Stimulated activated CD8-positive, alpha-beta memory T cell treated with anti-CD3 and anti-CD28 coated beads, Interleukin-4, amount 100 ng/mL, for 1 hour (primary cell): ENCODE measurements at places on chromosomes 11 and 22.

DNA sequence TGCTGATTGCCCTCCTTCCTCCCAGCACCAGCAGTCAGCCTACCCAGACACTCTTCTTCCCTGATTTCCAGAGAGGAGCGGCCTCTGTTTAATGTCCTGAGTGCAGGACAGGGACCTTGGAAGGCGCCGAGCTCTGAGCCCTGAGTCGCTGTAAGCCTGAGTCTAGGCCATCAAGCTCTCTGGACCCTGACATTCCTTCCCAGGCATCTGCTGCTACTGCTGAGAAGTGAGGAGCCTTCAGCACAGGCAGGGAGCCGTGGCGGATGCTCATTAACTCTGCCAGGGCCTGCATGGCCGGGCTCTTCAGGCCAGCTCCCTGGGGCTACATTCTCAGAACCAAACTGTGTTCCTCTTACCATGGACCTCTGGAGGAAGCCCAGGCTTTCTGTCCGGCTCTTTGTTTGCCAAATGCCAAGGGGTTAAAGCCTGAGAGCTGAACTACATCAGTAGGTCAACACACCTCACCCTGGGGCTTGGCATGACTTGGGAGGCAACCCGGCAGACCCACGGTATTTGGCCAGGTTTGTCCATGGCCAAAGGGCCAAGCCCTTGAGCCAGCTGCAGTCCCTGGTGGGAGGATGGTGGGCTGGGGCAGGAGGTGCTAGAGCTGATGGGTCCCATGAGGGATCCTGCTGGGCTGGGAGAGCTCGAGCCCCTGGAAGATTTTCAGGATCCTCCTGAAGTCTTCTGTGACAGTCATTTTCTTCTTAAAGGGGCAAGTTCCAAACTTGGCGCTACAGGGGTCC, 721.4 kb downstream of the BRD1 start:
- no peak for DNase-seq

GRCh38 chr22:50610581-50610980, 10.0 kb downstream of the MAPK8IP2 start:
- no peak for DNase-seq

DNA sequence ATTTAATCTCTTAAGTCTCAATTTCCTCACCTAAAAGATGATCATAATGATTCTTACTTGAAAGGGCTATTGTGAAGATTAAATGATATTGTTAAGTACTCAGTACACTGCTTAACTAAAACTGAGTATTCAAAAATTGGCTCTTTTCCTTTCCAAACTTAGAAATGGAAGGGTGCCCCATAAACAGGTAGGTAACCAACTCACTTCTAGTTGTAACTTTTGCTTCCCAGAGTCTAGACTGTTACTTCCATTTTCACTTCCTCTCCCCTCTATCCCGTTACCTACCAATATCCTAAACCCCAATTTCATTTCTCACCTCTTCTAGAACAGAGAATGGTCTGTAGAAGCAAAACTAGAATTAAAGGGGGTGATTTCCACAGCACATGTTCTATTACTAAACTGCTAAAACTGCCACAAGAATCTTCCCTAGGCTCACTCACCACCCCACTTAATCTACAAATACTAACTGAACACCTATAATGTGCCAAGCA, 50.0 kb downstream of the RRAS2 start:
- no peak for DNase-seq

- no peak for DNase-seq
Measured at GRCh38 chr22:50676661-50677492, 4.3 kb downstream of the SHANK3 start.

DNA sequence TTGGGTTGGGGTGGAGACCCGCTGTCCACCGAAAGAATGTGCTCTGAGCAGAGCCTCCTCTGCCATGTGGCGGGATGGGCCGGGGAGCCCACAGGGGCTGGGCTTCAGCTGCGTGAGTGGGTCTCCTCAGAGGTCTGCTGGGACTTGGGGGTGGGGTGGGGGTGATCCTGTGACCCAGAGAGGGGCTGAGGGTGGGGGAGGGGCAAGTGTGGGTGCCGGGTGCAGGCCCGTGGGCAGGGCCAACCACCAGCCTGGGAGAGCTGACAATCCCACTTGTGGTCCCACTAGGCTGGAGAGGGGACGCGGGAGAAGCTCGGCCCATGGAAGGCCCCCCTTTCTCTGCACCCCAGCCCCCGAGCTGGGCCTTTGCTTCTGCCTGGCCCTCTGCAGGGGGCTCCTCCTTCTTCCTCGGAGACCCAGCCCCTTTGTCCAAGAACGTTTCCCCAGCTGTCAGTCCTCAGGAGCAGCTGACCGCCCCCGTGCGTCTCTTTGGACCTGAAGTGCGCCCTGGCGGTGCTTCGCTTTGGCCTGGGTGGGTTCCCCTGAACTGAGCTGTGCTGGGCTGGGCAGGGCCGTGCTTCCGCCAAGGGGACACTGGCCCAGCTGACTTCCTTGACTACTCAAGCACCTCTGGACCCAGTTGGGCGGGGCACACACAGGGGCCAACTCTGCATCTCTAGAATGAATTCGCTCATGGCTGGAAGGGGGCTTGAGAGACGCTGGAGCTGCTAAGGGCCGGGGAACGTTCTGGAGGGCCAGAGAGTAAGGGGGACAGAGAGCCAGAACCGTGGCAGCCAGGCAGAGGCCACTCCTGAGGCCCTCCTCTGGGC, 30.2 kb downstream of the OSBPL5 start:
- DNase-seq: no peak

DNA sequence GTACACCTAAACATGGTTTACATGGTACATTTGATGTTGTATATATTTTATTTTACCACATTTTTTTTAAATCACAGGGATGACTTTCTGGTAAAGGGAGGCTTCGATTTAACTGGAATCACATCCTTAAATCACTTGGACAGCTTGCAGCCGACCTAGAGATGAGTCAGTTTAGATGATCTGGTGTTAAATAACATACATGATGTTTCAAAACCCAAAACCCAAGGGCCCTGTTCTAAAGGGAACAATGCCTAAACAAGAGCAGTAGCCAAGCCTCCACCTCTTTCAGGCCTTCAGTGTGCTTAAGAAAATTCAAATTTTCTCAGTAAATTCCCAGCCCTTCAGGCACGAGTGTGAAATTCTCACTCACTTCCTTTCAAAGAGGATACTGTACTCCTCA, 108.8 kb downstream of the WT1 start:
- DNase-seq: no peak

DNA sequence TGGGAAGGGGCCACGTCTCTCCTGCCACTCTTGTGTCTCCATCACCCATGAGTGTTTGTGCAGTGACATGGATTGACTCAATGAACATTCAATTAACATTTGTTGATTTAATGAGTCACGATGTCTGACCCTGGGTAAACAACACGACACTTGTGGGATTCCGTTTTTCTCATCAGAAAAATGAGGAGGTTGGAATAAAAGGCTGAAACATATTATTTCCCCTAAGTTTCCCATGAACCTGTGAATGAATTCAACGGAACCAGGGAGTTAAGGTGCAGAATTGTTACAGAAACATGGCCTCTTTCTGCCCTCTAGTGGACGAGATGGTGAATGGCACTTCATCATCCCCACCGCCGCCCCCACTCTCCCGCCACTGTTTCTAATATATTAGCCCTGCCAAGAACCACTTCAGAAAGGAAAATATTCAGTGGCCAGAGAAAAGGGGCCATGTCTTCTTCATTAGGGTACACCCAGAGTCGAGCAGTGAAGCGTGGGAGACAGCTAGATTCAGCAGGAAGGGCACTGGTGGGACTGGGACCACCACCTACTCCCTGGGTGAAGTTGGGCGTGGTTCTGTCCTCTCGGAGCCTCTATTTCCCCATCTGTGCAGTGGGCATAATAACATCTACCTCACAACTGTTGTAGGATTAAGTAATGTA, 46.3 kb upstream of the SYT13 start:
- no peak for DNase-seq

DNA sequence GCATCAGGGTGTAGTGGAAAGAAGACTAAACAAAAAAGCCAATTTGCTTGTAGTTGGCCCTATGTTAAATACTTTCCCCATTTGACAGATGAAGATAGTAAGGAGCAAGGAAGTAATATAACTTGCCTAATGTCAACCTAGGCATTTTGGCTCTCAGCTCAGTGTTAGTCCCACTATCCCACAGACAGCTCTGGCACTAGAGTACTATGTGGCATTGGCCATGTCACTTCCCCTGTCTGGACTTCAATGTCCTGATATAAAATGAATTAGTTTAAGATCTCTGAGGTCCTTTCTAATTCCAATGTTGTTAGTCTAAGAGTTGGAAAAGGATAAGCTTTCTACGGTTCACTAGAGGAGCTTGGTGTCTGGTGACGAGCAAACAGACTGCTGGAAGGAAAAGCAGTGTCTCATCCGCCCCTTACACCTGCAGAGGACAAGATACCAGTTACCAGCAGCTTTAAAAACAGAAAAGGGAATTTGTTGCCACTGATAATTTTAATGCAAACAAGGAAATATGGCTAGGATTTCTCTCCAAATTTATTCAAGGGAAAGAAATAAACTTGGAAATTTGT, 92.5 kb downstream of the RELT start:
- no peak for DNase-seq

- no peak for DNase-seq
Measured at GRCh38 chr11:76263657-76264056, 57.4 kb upstream of the WNT11 start.

DNA sequence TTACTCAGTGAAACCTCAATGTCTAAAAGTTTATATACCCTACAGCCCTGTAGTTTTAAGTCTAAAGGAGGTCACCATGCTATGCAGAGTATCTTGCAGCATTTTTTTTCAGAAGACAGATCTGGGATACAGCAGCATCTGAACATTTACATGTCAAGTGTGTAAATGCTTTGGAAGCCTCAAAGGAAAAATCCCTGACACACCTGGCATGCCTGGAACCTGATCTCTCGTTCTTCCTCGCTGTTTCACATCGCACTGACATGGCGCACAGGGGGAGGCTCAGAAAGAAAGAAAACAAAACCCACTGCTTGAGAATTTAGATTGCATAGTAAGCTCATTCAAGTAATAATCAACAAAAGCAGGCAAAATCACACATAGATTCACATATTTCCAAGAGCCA, 31.0 kb downstream of the PAX6 start:
- DNase-seq: no peak

DNA sequence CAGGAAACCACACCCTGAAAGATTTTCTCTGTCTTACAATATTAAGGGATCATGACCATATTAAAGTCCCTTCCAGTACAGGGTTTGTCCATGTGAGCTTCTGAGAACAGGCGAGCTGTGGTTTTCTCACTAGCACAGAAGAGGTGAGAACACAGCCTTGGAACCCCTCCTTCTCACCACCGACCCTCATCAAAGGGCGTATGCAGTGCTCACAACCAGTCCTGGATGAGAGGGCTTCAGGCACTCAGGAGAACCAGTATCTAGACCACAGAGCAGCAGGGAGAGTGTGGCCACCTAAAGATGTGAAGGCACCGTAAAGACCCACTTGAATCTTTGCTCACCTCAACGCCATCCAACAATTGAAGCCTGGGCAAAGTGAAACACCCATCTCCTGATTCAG, 397.0 kb downstream of the ETS1 start:
- peak; percentile 4 for DNase-seq

GRCh38 chr11:11456866-11457265, 103.8 kb upstream of the CSNK2A3 start:
- no peak for DNase-seq

DNA sequence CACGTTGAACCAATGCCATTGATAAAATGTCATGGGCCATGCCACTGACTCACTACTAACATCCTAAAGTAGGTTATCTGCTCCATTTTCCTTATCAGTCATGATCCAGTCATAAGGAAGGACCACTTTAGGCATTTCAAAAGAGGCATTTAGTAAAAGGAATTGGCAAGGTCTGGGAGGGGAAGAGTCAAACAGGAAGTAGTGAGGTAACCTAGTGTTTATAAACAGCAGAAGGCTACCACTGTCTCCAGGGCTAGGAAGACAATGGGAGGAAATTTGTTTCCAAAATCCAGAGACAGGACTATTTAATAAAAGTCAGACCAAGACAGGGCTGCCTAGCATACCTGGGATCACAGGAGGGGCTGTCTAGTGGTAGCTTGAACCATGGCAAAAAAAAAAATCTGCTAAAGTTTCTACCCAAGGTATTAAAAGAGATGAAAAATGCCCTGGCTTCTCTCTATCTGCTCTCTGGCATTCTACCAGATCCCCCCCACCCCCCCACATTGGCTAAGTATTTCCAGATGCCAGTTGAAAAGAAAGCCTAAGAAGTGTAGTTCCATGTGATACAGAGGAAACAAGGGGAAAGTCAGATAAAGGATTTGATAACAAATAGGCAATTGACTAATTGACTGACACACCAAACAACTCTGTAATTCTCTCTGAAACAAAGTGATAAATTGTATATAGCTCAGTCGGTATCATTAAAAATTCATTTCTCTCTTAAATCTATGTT, 50.4 kb upstream of the C11orf87 start:
- no peak for DNase-seq

DNA sequence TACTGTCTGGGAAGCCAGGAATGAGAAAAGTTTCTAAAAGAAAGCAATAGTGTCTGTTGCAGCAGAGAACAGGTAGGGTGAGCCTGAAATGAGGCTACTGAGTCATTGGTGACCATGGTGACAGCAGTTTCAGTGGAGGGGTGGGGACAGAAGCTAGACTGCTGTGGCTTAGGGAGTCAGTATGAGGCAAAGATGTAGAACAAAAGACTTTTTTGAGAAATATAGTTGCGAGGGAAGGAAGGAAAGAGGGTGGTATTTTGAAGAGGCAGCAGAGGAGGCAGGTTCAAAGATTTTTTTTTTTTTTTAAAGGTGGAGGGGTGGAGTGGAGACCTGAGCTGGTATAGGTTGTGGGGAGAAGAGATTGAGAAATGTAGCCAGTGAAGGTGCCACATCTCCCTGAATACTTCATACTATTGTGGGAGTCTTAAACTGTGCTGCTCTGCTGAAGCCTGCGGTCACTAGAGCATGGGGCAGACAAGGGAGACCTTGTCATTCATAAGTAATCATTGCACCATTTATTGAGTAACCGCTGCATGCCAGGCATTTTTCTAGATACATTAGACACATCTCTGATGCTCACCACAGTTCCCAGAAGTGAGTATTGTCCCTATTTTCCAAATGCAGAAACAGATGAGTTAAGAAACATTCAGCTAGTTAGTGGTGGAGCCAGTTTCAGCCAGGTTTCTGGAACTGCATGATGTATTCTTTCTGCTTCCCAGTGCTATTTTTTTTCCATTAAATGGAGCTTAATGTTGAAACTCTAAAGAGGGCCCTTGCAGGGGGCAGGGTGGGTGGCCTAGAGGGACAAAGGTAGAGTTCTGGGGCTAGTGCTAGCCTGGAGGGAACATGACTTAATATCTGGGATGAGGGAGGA, 49.9 kb downstream of the STIM1 start:
- peak; percentile 5 for DNase-seq

DNA sequence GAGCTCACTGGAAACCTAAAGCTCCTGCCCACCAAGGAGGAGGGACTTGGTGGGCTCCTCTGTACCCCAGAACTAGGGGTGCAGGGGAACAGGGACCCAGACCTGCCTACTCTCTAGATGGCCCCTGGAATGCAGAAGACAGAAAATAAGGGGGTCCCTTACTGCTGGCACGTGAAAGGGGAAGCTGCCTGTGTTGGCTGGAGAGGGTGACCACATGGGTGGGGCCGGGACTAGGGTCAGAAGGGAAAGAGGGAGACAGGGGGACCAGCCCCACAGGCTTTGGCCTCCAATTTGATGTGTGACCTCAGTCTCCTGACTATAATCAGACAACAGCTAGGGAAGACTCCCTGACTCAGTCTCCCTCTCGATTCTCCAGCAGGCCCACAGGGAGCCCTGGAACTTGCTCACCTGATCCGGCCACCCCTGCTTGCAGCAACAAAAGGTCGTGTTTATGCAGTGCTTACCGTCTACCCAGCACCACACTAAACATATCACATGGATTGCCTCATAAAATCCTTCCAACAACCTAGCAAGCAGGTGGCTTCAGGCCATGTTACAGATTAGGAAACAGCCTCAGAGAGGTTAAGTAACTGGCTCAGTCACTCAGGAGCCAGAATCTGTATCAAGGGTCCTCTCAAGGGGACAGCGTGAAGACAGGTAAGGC, 10.2 kb downstream of the ARAP1 start:
- DNase-seq: no peak
